Karpas-422 (cell line): ENCODE measurements at places on chromosomes 6 and 20.
A peak's percentile ranks its signal among the peaks of the same experiment; 100 is the strongest.

GRCh38 chr20:52011093-52011492 is 180.5 kb downstream of the ZFP64 start:
- DNase-seq: no peak

- no peak for DNase-seq
These were observed 14.8 kb upstream of the FKBP5 start for GRCh38 chr6:35703554-35703953.

- DNase-seq: no peak
These were observed 53.5 kb downstream of the TCP11 start for GRCh38 chr6:35087361-35088280.

GRCh38 chr20:48864738-48865318 is 37.0 kb upstream of the PREX1 start:
- no peak for DNase-seq

DNA sequence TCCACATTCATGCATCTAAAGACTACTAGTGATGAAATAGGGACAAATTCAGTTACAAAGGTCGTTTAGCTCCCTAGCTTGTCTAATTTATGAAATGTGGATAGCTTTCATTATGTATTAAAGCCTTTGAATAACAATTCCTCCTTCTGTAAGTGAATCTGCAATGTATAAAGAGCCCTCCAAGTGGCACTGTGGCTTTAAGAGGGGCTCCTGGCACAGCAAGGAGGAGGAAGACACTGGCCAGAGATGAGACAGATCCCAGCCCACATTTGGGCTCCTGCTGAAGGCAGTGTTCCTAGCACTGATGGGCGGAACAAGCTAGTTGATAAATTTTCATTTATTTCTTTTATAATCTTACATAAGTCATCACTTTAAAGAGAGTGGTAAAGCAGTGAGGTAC is 17.6 kb upstream of the FUCA2 start:
- DNase-seq: no peak

- peak; percentile 86 for DNase-seq
These were observed 291.8 kb downstream of the BMP7 start for GRCh38 chr20:56974499-56975250.
